ENCODE measurements at places on chromosomes 4 and X. TPM values are rescaled to one million over a fixed set of nuclear protein-coding genes. Genes with fewer than 3 reads are reported as not detected.

GRCh38 chr4:167616476-167616875, 382.2 kb upstream of the SPOCK3 start:
- no peak for ATAC-seq

- peak; percentile 50 for ATAC-seq
Observed at GRCh38 chr4:153785910-153786721, 2.8 kb downstream of the SFRP2 start.

DNA sequence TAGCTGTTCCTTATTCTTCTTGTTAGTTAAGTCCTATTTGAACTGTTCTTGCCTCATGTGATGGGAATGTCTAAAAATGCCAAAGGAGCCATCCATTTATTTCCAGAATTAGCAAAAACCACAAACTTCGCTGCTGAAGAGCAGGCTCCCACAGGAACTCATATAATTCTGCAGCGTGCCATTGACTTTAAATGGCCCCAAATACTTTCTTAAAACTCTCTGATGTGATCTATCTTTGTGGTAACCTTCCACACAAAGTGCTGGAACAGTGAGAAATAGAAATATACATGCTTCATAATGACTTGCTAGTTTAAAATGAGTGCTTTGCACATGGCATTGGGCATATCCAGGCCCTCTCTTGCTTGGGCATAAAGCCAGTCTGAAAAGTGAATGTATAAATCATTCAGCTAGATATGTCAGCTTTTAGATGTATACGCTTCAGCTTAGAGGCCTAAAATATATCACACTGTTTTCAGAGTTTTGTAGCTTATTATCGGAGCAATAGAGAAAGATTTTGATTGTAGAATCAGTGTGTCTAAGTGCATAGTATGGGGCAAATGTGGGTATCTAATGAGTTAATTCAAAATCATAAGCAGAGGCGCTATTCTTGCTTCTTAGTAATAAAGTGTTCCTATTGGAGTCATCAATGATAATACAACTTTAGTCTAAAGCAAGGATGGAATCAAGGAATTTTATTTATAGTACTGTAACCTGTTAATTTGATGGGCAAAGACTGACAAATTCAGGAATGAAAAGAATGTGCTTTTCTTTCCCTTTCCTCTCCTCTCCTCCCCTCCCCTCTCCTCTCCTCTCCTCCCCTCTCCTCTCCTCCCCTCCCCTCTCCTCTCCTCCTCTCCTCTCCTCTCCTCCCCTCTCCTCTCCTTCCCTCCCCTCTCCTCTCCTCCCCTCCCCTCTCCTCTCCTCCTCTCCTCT, 392.2 kb upstream of the ZFP42 start:
- no peak for ATAC-seq

The PLAC8 gene
- total RNA-seq, result 13.1 TPM

GRCh38 chrX:107823456-107823855, 2.2 kb upstream of the MID2 start:
- ATAC-seq, result no peak

The FGF5 gene
- total RNA-seq, result 2.2 TPM

The TBC1D8B gene
- 5.9 TPM for total RNA-seq

The ZFP42 gene
- total RNA-seq, result not detected

The AKAP14 gene
- total RNA-seq, result not detected

The COMMD8 gene
- 15.0 TPM for total RNA-seq

DNA sequence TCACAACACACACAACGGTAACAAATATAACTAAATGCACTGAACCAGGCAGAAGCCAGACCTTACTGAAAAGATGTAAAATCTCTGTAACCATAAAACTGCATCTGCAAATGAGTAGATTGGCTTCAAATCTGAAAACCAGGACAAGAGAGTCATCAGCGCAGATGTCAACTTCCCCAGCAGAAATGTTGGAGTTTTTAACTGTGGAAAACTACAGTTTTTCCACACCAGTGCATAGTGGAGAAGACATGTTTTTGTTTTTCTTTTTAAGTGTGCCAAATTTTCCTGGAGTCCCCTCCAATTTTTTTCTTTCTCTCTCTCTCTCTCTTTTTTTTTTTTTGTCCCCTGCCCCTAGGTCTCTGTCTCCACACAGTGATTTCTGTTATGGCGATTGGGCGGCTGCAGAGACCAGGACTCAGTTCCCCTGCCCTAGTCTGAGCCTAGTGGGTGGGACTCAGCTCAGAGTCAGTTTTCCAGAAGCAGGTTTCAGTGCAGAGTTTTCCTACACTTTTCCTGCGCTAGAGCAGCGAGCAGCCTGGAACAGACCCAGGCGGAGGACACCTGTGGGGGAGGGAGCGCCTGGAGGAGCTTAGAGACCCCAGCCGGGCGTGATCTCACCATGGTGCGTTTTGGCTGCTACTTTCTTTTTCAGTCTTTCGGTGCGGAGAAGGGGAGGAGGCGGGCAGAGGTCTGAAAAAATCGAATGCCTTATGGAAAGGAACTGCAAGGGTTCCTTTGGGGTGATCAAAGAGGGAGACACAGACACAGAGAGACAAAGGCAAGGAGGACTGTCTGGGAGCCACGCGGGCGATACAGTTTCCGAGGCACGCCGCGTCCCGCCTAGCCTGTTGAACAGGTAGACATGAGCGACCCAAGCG, at the start of gene GUCY1A1:
GUCY1A1 (plus strand) TSS at position 505 of the 878 bp plus-strand sequence. CDS start 30,020 bp downstream, outside the sequence.
- ATAC-seq, result peak; percentile 24

DNA sequence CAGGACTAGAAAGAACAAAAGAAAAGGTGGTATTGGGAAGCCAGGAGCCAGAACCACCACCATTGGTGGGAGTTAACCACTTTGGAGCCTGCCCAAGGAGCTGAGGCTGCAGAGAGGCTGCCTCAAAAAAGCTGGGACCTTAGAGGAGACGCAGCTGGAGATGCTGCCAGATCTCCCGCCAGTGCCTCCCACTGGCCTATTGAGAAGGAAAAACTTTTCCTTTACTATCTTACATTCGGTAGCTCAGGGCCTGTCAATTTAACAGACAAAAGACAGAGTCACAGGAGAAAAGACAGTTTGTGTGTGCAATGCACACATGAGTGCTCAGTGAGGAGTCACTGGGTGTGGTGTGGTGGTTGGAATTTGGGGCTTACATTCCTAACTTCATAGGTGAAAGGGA, 52.4 kb upstream of the HPSE start:
- no peak for ATAC-seq

The ANXA3 gene
- 0.38 TPM for total RNA-seq

DNA sequence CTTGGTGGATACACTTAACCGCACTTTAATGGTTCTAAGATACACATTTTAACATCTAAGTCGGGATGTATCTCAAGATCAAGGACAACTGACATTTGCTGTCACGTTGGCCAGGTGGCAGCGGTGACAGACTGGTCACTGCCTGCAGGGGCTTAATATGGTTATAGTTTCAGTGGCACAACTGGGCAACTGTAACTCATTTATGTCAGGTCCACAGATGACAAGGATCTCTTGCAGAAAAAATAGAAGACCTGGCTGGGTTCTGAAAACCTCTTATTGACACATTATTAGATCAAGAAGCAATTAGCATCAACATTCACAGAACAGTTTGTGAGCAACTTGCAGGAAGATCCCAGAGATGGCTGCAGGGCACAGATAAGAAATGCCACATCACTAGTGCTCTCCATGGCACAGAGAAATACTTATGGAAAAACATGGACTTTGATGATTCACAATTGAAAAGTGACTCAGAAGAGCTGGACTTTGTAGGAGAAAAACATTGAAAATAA, 99.6 kb upstream of the SORBS2 start:
- peak; percentile 46 for ATAC-seq

DNA sequence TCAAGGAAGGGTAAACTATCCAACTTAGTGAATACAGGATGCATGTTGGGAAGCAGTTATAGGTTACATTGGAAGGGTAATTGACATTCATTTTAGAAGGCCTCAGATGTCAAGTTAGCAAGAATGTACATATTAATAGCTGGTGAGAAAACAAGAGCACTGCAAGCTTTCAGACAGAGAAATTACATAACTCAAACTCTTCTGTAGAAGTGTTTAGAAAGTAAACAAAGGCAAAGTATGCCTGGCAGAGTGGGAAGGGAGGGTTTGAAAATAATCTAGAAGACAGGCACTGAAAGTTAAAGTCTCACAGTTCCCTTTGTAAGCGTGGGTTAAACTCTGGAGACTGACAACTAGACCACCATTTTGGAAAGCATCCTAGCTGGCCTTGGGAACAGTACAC, 406.2 kb downstream of the ANKRD50 start:
- ATAC-seq, result no peak

The AKAP4 gene
- not detected for total RNA-seq

DNA sequence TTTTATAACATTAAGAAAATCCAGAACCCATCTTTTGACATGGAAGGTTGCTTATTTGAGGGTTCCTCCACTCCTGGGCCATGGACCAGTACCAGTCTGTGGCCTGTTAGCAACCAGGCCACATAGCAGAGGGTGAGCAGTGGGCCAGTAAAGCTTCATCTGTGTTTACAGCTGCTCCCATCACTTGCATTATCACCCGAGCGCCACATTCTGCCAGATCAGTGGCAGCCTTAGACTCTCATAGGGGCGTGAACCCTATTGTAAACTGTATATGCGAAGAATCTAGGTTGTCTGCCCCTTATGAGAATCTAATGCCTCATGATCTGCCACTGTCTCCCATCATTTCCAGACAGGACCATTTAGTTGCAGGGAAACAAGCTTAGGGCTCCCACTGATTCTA, 58.6 kb downstream of the NDST4 start:
- ATAC-seq, result no peak

DNA sequence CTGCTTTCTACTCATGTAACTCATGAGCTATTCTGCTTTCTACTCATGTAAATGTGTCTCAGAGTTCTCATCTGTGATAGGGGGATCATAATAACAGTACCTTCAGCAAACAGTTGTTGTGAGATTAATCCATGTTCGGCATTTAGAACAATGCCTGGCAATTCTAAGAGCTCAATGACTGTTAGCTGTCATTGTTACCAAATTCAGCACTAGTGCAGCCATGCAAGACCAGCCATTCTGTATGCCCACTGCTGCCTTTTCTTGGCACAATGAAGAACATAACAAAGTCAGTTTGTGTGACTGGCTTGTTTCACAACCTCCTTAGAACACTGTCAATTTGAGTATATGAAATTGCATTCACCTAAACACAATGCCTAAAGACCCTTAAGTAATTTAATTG, 163.2 kb downstream of the ANK2 start:
- no peak for ATAC-seq

- peak; percentile 91 for ATAC-seq
Observed at GRCh38 chrX:65034668-65035445, 58.6 kb upstream of the ZC4H2 start.

DNA sequence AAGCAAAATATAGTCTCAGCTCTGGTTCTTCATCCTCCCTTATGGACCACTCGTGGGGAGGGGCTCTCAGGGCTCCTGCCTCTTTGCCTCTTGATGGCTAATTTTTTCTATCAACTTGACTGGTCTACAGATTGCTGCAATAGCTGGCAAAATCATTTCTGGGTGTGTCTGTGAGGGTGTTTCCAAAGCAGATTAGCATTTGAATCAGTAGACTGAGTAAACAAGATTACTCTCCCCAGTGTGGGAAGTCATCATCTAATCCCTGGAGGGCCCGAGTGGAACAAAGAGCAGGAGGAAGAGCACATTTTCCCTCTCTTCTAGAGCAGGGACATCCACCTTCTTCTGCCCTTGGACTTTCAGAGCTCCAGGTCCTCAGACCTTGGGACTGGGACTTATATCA, 153.5 kb downstream of the STK32B start:
- peak; percentile 72 for ATAC-seq

GRCh38 chr4:119731146-119731742, 102.6 kb upstream of the PDE5A start:
- no peak for ATAC-seq

DNA sequence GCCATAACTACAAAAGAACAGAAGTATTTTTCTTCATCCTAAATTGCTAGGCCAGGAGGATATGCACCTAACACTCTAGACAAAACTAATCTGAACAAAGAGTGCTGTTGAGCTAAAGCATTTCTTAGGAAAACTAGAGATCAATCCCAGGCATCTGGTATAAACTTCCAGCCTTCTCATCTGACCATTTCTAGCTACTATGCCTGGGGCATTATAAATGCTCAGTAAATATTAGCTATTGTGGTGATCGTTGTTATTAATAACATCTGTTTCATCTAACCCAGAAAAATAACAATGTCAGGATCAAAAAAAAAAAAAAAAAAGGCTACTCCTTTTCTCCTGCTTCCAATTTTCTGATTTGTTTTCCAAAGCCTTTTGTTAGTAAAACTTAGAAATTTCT, 7.7 kb upstream of the SLC10A6 start:
- ATAC-seq, result no peak

DNA sequence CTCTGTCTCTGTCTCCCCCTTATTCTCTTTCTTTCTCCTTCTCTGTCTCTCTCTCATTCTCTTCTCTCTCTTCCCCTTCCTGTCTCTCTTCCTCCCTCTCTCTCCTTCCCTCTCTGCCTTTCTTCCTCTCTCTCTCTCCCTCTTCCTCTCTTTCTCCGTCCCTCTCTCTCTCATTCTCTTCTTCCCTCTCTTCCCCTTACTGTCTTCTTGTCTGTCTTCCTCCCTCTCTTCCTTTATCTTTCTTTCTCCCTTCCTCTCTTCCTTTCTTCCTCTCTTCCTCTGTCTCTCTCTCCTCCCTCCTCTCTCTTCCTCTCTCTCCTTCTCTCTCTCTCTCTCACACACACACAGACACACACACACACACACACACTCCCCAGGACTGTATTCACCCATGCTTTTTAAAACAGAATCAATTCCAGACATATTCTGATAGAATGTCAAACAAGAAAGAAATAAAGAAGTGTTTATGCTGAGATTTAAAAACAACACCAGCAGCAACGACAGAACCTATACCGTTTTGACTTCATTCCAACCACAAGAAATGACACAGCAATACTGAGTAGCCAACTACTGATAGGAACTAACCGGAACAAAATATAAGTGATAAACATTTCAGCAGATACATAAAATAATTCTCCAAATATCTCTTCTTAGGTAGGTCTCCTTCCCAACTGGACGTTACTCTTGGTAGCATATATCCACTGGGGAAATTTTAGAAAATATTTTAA, 296.7 kb downstream of the ASMT start:
- no peak for ATAC-seq

The ACSL1 gene
- total RNA-seq, result 8.9 TPM

The TEX13C gene
- not detected for total RNA-seq

DNA sequence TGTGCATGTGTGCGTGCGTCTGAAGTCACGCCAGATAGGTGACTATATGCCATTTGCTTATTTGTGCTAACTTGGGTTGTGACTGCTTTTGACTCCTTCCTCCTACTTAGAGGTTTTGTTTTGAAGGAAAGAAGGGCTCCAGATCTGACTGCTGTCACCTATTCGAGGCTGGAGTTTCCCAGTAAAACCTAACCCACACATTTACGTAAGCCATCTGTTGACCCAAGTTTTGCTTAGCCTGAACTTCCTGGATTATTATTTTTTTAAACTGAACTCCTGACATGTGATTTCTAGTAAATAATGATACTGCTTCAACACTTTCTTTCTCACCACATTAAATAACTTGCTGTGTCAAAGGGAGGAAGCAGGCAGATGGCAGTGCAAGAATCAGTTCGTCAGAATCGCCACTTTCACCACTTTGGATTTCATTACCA, 41.5 kb downstream of the DTHD1 start:
- ATAC-seq, result no peak

The SMIM10 gene
- 1.6 TPM for total RNA-seq

- ATAC-seq, result no peak
Observed at GRCh38 chr4:168569931-168570276, 73.1 kb downstream of the PALLD start.

GRCh38 chr4:65241257-65241997, 428.9 kb downstream of the EPHA5 start:
- no peak for ATAC-seq

- ATAC-seq, result no peak
Observed at GRCh38 chr4:53374777-53375258, 2.6 kb upstream of the FIP1L1 start.
